ENCODE measurements at places on chromosomes 7 and 10. TPM values are rescaled to one million over a fixed set of nuclear protein-coding genes. Genes with fewer than 3 reads are reported as not detected.

GRCh38 chr10:63935705-63936104 lies 414.5 kb downstream of the REEP3 start:
- no peaks in the 10 kb centered on the region for H3K4me1 ChIP-seq
- H3K4me3 ChIP-seq: no peak overlapping the region
- no peaks in the 10 kb centered on the region for H3K36me3 ChIP-seq
- H3K27me3 ChIP-seq: no peaks in the 10 kb centered on the region
- DNase-seq: no peak

The PTN gene
- total RNA-seq: 3.0 TPM

- DNase-seq: peak; percentile 59
- no peaks in the 10 kb centered on the region for H3K36me3 ChIP-seq
- peak overlapping the region; percentile 61 for H3K27ac ChIP-seq
- H3K4me1 ChIP-seq: peaks cover 41% of the 10 kb centered on the region
- peak overlapping the region; percentile 55 for H3K4me3 ChIP-seq
- no peaks in the 10 kb centered on the region for H3K27me3 ChIP-seq
Observed at GRCh38 chr7:47536661-47537611, 45.0 kb downstream of the TNS3 start.

The BUB3 gene
- 22.1 TPM for total RNA-seq

DNA sequence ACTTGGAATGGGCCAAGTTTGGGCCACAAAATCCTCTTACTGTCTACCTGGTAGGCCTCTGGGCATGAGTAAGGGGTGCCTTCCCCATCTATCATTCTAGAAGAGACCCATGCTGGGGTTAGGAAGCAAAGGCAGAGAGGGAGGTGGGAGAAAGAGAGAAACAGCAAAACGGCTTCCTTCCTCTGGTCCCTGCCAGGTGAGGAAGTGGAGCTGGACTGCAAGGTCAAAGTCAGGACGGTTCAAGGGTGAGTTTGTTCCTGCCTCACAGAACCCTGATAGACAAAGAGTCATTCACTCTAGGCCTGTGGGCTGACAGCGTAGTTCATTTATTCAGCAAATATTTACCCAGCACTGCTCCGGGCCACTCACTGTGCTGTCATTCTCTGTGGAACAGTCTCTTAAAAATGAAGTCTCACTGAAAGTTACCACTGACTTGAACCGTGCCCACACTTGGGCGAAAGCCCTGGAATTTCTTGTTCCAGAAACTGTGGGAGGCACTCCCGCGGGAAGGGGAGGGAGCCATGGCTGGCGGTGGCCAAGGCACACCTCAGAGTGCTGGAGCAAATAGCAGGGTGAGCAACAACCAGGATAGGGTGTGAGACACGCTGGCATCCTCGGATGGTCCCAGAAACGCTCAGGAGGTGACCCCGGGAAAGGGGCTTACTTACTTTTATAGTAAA lies 26.2 kb upstream of the ECHDC3 start:
- peak overlapping the region; percentile 75 for H3K27ac ChIP-seq
- H3K4me3 ChIP-seq: no peak overlapping the region
- no peaks in the 10 kb centered on the region for H3K36me3 ChIP-seq
- no peaks in the 10 kb centered on the region for H3K27me3 ChIP-seq
- H3K4me1 ChIP-seq: peaks cover 4% of the 10 kb centered on the region

The VIPR2 gene
- total RNA-seq: 2.2 TPM

The NUTM2B gene
- 6.8 TPM for total RNA-seq

All from transverse colon (tissue), 4 donors.